GM19239 (cell line): ENCODE measurements at places on chromosomes 16 and 17.
A peak's percentile ranks its signal among the peaks of the same experiment; 100 is the strongest.

DNA sequence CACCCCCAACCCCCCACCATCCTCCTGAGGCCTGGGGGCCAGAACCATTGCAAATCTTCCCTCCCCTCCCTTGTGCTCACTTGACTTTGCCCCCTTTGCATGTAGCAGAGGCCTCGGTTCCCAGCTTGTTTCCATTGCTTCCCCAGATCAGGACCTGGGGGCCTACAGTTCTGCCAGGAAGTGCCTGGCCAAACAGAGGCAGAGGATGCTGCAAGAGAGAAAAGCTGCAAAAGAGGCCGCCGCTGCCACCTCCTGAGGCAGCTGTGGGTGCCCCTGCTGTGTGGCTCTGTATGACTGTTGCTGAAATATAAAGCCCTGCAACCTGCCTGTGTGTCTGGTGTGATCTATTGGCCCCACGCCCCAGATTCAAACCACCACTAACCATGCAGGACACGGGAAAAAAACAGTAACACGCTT lies 2.3 kb downstream of the NDUFB10 start:
- DNase-seq = no peak

GRCh38 chr16:83779886-83780285 lies 27.9 kb upstream of the HSBP1 start:
- no peak for DNase-seq

DNA sequence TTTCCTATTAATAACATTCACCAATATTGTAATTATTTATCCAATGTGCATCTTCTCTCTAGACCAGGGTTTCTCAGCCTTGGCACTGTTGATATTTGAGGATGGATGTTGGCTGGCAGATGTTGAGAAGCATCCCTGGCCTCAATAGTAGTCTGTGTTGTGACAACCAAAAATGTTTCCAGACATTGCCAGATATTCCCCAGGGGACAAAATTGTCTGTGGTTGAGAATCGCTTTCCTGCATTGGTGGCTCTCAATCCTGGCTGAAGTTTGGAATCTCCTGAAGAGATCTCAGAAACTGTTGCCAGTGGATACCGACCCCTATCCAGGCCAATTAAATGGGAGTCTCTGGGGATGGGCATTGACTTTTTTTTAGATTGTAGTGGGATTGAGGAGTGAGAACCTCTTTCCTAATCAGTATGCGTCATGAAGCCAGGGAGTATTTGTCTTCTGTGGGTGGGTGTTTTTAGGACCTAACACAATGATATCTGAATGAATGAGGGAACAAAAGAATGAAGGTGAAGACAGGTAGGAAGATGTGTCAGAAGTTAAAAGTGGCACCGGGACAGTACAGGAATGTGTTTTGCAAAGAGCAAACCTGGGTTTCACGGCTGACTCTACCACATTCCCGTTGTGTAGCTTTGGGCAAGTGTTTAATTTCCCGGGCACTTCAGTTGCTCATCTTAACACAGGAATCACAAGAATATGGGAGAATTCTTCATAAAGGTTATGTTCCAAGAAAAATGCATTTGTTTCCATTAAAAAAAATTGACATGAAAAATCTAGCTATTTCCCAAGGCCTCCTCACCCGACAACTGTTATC lies 24.3 kb downstream of the HSD17B2 start:
- no peak for DNase-seq

- no peak for DNase-seq
Measured at GRCh38 chr16:88538366-88539060, 31.7 kb upstream of the ZC3H18 start.

DNA sequence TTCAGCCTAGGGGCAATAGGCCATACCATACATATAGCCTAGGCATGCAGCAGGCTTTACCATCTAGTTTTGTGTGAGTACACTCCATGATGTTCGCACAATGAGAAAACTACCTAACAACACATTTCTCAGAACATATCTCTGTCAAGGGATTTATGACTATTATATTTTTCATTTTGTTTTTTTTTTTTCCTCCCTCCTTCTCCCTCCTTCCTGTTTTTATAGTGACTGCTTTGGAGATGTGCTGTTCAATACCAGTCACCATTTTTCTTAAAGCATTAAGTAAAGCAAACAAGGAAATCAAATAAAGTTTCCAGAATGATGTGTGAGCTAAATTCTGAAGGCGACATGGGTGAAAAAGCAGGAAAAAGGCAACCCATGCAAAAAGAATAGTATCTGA lies 194.6 kb downstream of the STX8 start:
- DNase-seq = no peak

- no peak for DNase-seq
Measured at GRCh38 chr17:18186627-18186982, 3.0 kb downstream of the ALKBH5 start.

- DNase-seq = no peak
Measured at GRCh38 chr17:14387036-14387435, 86.2 kb downstream of the HS3ST3B1 start.

GRCh38 chr17:31806921-31807320 lies 52.1 kb downstream of the COPRS start:
- DNase-seq = no peak

DNA sequence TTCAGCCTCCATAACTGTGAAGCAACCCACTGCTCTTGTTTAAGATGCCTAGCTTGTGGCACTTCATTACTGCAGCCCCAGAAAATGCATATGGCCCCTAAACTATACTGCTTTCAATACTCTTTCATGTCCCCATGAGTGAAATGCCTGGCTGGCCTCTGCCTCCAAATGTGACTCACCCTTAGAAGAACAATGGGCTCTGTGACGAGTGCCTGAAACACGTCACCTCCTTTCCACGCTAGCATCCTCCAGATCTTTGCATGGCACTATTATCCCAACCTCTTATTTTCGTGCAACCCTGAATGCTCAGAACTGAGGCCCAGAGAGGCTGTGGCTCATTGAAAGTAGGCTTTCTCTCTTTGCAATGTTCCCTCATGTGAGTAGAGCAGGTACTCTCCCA lies 233.1 kb downstream of the CBLN1 start:
- no peak for DNase-seq

- peak; percentile 23 for DNase-seq
Measured at GRCh38 chr17:14211801-14212200, 24.9 kb downstream of the CDRT15 start.

GRCh38 chr17:8922928-8923327 lies 42.6 kb downstream of the PIK3R5 start:
- DNase-seq = no peak

DNA sequence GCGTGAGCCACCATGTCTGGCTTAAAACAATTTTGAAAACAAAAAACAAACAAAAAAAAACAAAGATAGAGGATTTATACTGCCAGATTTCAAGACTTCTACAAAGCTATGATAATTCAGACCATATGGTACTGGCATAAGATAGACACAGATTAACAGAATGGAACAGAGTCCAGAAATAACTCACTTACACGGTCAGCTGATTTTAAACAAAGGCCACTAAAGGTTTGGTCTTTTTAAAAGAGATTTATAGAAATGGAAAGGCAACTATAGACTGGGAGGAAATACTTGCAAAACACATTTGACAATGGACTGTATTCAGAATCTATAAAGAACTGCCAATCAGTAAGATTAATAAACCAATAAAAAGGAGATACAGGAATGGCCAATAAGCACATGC lies 48.6 kb upstream of the MNT start:
- no peak for DNase-seq

DNA sequence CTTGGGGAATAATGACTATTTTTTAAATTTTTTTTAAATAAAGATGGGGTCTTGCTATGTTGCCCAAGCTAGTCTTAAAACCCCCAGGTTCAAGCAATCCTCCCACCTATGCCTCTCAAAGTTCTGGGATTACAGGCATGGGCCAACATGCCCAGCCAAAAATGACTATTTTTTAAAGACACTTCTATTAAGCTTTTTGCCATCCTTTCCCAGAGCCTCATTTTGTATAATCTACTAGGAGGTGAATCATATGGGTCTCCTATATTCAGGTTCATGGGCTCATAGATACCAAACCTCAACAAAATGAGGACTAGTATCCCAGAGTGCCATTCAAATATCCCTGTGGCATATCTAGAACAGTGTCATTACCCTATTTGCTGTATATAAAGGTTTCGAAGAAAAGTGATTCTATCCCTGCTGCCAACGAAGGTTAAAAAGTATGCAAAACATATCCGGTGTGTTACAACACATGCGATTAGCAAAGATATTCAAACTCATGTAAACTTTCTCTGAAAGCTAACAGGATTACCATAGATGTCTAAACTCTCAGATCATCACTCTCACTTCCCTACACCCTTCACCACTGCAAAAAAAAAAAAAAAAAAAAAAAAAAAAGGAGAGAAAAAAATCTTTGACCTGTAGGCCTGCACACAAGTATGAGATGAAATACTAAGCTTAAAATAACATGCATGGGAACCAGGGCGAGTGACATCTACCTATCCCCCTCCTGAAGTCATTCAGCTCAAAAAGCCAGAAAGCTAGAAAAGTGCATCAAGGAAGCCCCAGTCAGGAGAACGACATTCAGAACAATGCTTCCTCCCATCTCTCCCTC lies 23.5 kb downstream of the XPO6 start:
- DNase-seq = no peak

- no peak for DNase-seq
Measured at GRCh38 chr16:66662445-66663194, 33.9 kb downstream of the CMTM4 start.

DNA sequence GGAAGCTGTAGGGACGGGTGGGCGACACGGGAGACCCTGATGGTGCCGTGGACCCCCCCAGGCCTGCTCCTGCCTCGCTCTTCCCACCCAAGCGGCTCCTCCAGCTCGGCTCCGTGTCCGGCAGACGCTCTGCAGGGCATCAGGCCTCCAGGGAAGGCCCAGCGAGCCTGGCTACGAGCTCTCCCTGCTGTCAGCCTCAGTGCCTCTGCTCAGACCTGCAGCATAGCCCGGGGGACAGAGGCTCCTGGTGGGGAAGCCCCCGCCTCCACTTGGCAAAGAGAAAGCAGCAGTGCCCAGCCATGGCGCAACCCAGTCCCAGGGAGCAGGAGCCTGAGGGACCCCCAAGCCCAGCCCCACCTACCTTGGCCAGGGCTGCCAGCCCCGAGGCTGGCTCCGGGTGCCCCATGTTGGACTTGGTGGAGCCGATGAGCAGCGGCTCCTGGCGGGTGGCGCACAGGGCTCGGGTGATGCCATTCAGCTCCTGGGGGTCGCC lies 5.9 kb downstream of the FASN start:
- no peak for DNase-seq

DNA sequence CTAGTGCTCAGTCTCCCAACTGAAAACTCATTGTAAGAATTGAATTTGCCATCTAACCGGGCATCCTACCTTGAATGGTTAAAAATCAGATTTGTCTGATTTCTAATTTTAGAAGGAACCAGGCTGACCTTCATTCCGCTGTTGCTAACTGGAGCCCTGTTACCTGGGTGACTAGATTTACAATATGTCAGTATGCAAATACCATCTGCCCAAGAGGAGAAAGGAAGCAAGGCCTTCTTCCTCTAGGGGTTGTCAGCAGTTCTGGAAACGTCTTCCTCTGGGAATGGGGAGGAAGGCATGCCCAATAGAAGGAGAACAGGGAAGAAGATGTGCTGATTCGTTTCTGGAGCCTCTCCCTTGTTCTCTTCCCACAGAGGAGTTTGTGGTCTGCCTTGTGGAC lies 137.9 kb downstream of the PITPNC1 start:
- DNase-seq = no peak

GRCh38 chr17:66978514-66979061 lies 14.1 kb downstream of the CACNG4 start:
- DNase-seq = no peak

GRCh38 chr16:29845656-29846055 lies 17.4 kb downstream of the CDIPT start:
- no peak for DNase-seq

DNA sequence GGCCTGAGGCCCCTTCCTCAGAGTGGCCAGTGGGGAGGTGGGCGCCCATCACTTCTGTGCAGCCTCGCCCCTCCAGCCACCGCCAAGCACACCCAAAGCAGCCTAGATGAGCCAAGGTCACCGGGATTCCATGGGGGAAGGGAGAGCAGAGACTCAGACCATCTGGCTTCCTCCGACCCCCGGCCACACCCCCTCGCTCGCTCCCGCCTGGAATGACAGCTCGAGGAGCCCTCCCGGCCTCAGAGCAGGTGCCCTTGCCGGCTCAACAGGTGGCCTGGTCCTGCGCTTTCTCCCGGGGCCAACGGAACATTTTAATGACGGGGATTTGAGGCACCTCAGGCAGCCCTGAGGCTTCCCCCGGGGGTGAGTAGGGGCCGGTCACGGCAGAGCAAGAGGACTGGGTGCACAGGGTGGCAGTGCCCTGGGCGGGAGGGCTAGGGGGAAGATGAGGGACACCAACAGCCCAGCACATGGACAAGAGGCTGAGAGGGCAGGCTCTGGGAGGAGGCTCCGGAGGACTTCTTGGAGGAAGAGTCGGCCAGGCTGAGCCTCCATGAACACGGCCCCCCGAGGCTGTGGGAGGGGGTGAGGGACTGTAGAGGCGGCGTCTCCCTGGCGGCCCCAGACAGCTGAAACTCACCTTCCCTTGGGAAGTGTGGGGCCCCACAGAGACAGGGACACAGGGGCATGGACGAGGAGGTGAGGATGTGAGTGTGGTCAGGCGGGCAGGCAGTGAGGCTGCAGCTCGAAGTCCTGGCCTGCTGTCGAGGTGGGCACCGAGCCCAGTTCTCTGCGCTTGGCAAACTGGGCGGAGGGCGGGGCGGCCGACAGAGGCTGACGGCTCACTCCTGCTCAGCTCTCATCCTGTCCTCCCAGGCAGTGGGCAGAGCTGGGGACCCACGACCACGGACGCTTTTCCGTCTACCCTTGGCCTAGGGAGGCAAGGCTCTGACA lies 12.5 kb upstream of the C1QTNF8 start:
- DNase-seq = no peak

- DNase-seq = peak; percentile 85
Measured at GRCh38 chr17:7177191-7177953, 1.8 kb downstream of the ASGR1 start.

GRCh38 chr17:67685351-67685750 lies 32.4 kb upstream of the NOL11 start:
- no peak for DNase-seq

DNA sequence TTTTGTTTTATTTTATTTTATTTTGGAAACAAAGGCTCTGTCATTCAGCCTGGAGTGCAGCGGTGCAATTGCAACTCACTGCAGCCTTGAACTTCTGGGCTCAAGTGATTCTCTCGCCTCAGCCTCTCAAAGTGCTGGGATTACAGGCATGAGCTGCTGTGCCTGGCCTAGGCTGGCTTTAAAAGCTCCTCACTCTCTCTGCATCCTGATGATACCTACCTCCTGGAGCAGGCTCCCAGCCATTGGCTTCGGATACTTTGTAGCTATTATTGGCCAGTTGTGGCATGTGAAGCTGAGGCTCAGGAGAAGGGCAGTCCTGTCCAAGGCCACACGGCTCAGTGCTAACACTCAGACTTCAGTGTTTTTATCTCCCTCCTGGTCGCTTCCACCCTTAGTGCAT lies 158.0 kb downstream of the SEC14L1 start:
- DNase-seq = no peak
